ENCODE measurements at places on chromosomes 5 and 9. TPM values are rescaled to one million over a fixed set of nuclear protein-coding genes. Genes with fewer than 3 reads are reported as not detected.

TSSK1B gene
- total RNA-seq: 0.29 TPM

GRCh38 chr9:70438341-70438928, 24.0 kb upstream of the KLF9 start:
- DNase-seq: no peak

GRCh38 chr5:98767581-98767980, 5.9 kb upstream of the RGMB start:
- DNase-seq: no peak

DNA sequence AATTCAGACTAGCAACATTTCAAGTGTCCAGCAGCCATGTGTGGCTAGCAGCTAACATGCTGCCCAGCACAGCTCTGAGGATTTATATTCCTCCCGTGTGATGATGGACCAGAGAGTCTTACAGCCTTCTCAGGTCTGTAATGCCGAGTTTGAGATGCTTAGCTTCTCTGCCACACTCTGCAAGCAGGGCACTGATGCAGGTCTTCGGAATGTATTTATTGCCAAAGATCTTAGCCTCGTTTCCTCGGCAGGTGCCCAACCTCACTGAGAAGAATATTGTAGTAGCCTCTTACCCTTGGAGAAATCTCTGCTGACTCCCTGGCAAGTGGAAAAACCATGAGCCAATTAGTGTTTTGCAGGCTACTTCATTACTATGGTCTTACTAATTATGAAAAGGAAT, 3.7 kb upstream of the RAI14 start:
- no peak for DNase-seq

- no peak for DNase-seq
These were observed 267.0 kb downstream of the CETN3 start for GRCh38 chr5:90142541-90142940.
